ENCODE measurements at places on chromosomes 6 and 20. TPM values are rescaled to one million over a fixed set of nuclear protein-coding genes. Genes with fewer than 3 reads are reported as not detected.

GRCh38 chr20:61937963-61938838 is 127.5 kb downstream of the TAF4 start:
- peak; percentile 72 for DNase-seq

GRCh38 chr20:16097788-16098187 is 475.5 kb downstream of the KIF16B start:
- DNase-seq, result no peak

GRCh38 chr6:154615483-154616025 is 105.1 kb upstream of the CNKSR3 start:
- DNase-seq, result peak; percentile 83

GRCh38 chr6:20034408-20034769 is 177.9 kb downstream of the MBOAT1 start:
- no peak for DNase-seq

Gene TP53RK
- 6.4 TPM for total RNA-seq

Gene NXT1
- 10.6 TPM for total RNA-seq

Gene GNRH2
- not detected for total RNA-seq

Gene TAGAP
- 0.75 TPM for total RNA-seq
